ENCODE measurements at places on chromosomes 3 and 15. TPM values are rescaled to one million over a fixed set of nuclear protein-coding genes. Genes with fewer than 3 reads are reported as not detected.

The FBXO40 gene
- total RNA-seq, result not detected

The PIGZ gene
- 2.9 TPM for total RNA-seq

The PRTG gene
- 4.7 TPM for total RNA-seq

The DLEC1 gene
- 0.29 TPM for total RNA-seq

The CLDN18 gene
- total RNA-seq, result not detected

The ZNF385D gene
- total RNA-seq, result 2.9 TPM

The SMCO1 gene
- total RNA-seq, result not detected

The ZIC4 gene
- total RNA-seq, result 0.29 TPM

The DYNLT2B gene
- total RNA-seq, result 10.9 TPM

The HSPBAP1 gene
- 13.8 TPM for total RNA-seq

The SLC24A5 gene
- total RNA-seq, result not detected

The CYP8B1 gene
- total RNA-seq, result not detected

The SYNPR gene
- not detected for total RNA-seq

The MTFMT gene
- total RNA-seq, result 24.5 TPM

The C2CD4A gene
- total RNA-seq, result under 0.01 TPM

The ZNF502 gene
- 4.0 TPM for total RNA-seq

The CMSS1 gene
- 14.7 TPM for total RNA-seq

Measured in osteoblast (primary cell).